CD4-positive, alpha-beta T cell treated with Interleukin-6 at 100 ng/mL for 8 hours (primary cell): ENCODE measurements at places on chromosomes 13 and 19.

GRCh38 chr13:80931118-80931517 lies 590.2 kb upstream of the SPRY2 start:
- no peak for DNase-seq

- no peak for DNase-seq
Measured at GRCh38 chr13:49210114-49210513, 10.0 kb upstream of the MLNR start.

- peak; percentile 26 for DNase-seq
Measured at GRCh38 chr19:9406798-9407352, 28.5 kb downstream of the ZNF266 start.

- DNase-seq, result no peak
Measured at GRCh38 chr13:66972659-66973058, 257.5 kb downstream of the PCDH9 start.

GRCh38 chr19:24098359-24098758 lies 11.4 kb downstream of the ZNF254 start:
- DNase-seq, result no peak

GRCh38 chr19:6359568-6360341 lies 1.6 kb upstream of the CLPP start:
- no peak for DNase-seq

- no peak for DNase-seq
Measured at GRCh38 chr19:49064768-49065611, at the start of gene NTF4. TSS of gene NTF4 (minus strand) at chr19:49064818. CDS start at chr19:49061997, 2,821 bp downstream.

DNA sequence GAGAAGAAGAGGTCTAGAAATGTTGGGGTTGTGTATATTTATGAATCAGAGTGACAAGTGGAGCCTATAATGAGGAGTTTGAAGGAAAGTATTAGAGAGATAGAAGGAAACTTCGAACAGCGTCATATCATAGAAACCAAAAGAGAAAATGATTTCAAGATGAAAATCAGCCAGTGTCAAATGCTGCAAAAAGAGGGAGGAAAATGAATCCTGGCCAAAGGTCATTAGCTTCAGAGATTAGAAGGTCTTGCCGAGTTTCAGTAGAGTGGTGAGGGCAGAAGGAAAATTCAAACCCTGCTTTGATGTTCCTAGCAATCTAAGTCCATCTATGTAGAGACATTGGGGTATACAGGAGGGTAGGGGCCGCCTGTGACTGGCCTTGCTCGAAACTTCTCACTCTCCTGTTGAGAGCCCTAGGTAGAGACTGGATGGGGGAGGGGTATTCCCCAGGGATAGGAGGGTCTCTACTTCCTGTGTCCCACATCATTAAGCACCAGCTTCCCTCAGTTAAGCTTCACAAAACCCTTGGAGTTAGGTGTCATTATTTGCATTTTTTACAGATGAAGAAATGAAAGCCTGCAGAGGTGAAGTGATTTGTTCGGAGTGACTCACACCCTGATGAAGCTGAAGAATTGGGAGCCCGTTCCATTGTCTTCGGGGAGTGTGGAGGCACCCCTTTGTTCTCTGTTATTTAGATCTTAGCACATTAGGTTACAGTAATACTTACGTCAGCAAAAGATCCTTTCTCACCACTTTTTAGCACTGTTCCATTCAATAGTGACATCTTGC lies 62.8 kb downstream of the FGF9 start:
- DNase-seq, result no peak
